ENCODE measurements at places on chromosomes 16 and 17.
A peak's percentile ranks its signal among the peaks of the same experiment; 100 is the strongest.

GRCh38 chr17:58329035-58329809 is 627 bp upstream of the TSPOAP1 start:
- DNase-seq, result peak; percentile 78

DNA sequence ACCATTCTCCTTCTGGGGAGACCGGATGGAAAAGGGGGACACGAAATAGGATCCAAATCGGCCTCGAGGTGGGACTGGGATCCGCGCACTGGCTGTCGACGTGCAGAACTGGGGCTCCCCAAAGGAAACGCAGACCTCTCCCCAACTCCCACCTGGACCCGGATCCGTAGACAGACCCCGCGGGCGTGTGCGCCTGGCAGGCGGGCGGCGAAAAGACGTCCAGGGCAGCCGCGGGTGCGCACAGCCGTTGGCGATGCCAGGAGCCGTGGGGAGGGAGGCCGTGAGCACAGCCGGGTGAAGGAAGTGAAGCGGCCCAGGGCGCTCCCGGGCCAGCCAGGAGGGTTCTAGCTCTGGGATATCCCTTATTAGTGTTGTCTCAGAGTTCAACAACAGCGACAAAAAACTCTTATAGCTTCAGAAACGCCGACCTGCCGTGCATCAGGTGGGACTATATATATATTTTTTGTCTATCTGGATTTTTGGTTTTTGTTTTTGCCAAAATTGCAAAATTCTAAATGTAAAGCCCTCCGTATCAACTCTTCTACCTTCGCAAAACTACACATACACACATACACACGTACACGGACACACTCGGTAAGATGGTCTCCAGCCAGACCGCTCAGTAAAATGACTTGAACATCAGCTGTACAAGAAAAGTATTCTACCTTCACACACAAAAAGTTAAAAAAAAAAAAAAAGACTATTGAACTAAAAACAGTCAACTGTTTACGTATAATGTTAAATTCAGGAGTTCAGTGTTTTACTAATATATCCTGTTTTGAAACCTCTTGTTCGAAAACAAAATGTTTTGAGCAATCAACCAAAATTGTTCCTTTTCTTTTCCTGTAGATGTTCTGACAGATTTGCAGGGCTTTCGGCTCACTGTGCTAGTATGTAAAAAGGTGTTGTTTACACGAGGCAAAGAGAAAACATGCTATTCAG is 5.2 kb upstream of the AATF start:
- no peak for DNase-seq

DNA sequence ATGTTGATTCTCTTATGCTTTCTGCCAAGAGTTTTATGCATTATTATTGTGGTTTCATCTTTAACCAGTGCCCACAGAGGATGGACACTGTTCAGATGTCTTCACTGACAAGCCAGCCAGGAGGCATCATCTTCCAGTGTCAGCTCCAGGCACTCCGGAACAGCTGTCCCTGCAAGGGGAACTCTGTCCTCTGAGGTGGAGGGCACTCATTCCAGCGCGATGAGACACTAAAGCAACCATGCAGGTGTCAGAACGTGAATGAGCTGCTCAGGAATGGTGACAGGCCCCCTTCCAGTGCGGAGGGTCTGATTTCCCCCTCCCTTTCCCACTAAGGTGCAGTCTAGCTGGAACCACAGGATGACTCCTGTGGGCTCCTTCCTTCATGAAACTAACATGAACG is 117.5 kb downstream of the NOG start:
- DNase-seq, result no peak

DNA sequence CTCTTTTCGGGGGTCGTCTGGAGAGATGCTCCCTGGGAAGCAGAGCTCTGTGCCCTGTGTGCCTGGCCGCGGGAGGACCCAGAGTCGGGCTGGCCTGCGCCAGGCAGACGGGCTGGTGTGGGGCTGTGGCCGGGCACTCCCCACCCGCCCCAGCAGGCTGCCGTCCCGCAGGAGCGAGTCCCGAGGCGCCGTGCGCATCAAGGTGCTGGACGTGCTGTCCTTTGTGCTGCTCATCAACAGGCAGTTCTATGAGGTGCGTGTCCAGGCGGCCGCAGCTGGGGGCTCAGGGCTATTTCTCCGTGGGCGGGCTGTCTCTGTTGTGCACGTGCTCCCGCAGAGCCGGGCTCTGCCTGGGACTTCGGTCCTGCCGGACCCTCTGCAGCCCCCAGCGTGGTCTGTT is 15.0 kb downstream of the TSC2 start:
- DNase-seq, result no peak

GRCh38 chr17:45270828-45271418 is 9.0 kb upstream of the SPATA32 start:
- DNase-seq, result peak; percentile 31

GRCh38 chr16:50273888-50274325 is 7.6 kb downstream of the ADCY7 start:
- peak; percentile 47 for DNase-seq

GRCh38 chr17:17556671-17557070 is 34.8 kb downstream of the PEMT start:
- no peak for DNase-seq

- peak; percentile 35 for DNase-seq
Measured at GRCh38 chr16:24858219-24859041, 12.7 kb downstream of the SLC5A11 start.

DNA sequence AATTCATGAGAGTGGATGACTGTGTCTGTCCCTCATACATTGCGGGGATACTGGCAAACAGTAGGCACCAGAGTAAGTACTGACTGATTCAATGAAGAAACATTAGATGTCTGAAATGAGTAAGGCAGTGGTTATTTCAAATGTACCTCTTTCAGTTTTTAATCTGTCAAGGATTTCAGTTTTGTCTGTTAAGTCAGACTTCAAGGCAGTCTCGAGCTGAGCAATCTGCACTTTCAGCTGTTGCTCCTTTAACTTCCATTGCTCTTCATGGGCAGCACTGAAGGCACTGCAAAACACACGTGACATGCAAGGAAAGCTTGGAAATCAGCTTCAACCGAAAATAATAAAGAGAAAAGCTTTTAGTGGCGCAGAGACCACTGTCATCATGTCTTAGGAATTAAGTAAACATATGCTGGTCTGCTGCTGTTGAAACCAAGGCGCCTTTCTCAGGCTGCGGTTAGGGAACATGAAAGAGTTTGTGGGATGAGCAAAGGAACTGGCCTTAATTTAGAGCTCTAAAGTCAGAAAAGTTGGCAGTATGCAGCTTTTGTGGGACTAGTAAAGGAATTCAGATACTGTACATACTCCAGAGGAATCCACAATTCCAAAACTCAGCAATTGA is 38.8 kb downstream of the RPGRIP1L start:
- DNase-seq, result peak; percentile 6

- no peak for DNase-seq
Measured at GRCh38 chr17:4711661-4712181, 1.3 kb downstream of the ARRB2 start.

DNA sequence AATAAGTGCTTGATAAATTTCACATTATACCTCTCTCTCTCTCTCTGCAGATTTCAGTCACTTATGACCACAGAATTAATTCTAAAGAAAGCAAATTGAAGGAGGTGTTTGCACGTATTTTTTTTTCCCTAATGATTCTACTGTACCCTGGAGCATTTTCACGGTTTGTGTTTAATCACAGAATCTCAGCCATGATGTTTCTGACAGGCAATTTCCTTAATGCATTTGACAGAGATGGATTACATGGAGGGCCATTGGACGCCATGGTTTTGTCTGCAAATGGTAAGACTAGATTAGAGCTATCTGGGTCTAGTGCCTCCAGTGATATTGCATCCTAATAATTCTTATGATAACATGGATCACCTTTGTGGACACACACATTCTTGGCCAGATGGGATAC is 147.5 kb upstream of the RBFOX1 start:
- DNase-seq, result no peak

- DNase-seq, result no peak
Measured at GRCh38 chr17:27741971-27742575, 58.3 kb downstream of the NOS2 start.

DNA sequence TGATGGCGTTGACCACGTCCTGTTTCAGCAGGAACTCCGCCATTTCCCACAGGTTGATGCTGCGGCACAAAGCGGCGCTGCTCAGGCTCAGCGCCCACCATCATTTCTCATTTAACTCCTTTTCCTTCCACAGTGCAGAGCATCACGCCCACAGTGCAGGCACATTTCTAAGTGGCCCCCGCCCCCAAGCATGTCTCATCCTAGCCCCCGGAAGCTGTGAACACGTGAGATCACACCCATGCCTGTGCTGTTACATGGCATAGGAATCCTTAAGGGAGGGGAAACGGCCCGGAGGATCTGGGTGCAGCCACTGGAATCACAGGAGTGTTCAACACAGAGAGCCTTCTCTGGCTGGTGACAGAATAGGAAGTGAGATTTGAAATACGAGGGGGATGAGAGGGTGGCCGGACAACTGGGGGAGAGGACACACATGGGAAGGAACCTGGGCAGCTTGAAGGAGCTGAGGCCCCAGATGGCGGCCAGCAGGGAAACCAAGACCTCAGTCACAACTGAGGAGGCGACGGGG is 4.7 kb downstream of the NAGPA start:
- no peak for DNase-seq

DNA sequence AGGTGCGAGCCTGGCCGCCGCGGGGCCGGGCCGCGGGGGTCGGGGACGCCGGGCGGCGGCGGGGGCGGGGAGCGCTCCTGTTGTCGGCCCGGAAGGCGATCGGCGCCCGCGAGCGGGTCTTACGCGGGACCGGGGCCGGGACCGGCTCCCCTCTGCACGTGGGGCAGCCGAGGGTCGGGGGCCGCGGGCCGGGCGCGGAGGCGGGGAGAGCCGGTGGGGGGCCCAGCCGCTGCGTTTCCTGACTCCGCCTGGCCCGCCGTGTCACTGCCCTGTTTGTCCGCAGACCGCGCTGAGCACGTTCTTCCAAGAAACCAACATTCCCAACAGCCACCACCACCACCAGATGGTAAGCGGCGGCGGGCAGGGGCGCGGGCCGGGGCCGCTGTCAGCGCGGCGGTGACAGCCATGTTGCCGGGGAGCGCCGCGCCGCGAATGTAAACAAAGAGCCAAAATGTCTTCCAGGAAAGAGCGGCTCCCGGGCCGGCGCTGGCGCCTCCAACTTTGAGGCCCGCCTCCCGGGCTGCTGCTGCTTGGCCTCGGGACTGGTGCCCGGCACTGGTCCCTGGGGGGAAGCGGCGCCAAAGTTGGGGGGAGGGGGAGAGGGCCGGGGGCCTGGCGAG is 586 bp downstream of the UBALD2 start:
- no peak for DNase-seq

DNA sequence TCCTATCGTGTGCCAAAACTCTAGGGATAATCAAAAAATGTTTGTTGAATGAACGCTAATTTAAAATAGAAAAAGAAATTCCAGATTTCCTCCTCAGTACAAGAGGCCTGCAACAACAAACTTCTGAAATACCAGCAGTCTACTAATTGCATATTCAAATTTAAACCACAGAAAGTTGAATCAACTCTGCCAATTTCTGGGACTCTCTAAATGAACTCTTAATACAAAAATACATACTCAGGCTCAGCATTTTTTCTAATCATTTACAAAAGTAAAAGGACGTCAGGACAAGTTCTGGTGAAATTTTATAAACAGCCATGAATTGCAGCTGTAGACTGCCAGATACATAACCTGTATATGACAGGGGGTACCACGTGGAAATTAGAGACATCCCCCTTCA is 49.0 kb downstream of the KANSL1 start:
- DNase-seq, result no peak

DNA sequence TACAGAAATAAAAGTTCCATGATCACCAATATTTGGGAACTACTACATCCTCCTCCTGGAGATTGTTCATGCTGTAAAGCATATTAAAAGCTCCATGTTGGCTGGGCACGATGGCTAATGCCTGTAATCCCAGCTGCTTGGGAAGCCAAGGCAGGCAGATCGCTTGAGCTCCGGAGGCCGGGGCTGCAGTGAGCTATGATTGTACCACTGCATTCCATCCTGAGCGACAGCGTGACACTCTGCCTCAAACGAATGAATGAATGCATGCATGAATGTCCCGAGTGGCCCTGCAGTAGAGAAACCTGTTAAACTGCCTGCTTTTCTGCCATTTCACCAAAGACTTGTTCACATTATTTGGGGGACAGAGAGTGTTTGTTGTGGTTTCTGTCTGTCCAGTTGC is 15.0 kb downstream of the CNEP1R1 start:
- no peak for DNase-seq

- DNase-seq, result no peak
Measured at GRCh38 chr16:46857368-46857945, 26.5 kb upstream of the C16orf87 start.

GRCh38 chr17:50914505-50915063 is 48.4 kb upstream of the TOB1 start:
- no peak for DNase-seq

DNA sequence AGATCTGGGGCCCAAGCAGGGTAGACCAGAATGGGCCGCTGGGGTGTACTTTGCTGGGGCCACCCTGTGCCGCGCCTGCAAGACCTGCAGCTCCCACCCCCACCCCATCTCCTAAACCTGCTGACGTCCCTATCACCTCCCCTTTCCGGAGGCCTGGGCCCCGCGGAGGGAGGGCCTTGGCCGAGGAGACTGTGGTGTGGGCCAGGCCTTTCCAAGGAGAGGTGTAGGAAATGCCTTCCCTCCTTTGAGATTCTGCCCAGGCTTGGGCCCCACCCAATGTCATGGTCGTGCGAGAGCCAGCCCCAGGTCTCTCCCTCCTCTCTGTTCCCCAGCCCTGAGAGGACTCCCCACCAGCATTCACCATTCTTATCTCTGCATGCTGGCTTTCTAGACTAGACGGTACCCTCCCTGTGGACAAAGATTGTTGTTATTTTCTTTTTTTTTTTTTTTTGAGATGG is 3.9 kb upstream of the WFIKKN2 start:
- DNase-seq, result no peak

GRCh38 chr16:78762222-78762621 is 662.8 kb downstream of the WWOX start:
- DNase-seq, result no peak

GRCh38 chr17:44007346-44008204 is 3.2 kb downstream of the NAGS start:
- no peak for DNase-seq

DNA sequence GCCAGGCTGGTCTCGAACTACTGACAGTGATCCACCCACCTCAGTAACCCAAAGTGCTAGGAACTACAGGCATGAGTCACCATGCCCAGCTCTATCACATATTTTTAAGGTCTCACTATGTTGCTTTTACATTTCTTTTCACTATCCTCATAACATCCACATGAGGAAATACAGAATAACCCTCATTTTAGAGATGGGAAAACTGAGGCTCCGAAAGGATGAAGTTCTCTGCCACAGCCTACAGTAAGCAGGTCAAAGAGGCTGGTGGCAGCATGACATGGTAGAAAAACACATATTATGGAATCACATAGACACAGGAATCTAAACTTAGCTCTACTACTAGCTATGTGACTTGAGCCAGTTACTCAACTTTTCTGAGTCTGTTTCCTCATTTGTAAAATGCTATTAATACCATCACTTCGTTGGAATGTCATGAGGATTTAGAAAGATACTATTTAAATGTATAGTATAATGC is 32.2 kb downstream of the APPBP2 start:
- DNase-seq, result no peak

GRCh38 chr17:59725691-59726090 is 18.2 kb downstream of the VMP1 start:
- DNase-seq, result no peak

Measured in stimulated activated CD4-positive, alpha-beta T cell treated with anti-CD3 and anti-CD28 coated beads, TNF-alpha, amount 100 ng/mL, for 24 hours (primary cell).